Cortex of kidney (tissue), 1 donor: ENCODE measurements at places on chromosomes 2 and 18.

DNA sequence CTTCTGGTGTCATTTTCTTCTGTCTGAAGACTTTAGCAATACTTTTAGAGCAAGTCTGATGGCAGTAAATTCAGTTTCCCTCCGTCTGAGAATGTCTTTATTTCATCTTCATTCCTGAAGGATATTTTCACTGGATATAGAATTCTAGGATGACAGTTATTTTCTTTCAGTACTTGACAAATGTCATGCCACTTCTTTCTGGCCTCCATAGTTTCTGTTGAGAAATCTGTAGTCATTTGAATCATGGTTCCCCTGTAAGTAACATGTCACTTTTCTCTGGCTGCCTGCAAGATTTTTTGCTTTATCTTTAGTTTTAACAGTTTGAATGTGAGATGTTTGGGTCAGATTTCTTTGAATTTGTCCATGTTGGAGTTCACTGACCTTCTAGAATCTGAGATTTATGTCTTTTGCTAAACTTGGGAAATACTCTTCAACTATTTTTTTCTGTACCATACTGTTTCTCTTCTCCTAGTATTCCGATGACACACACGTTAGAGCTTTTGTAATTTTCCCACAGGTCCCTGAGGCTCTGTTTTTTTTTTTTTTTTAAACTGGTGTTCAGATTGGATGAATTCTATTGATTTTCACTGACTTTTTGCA lies 30.2 kb downstream of the RMND5A start:
- DNase-seq = no peak

DNA sequence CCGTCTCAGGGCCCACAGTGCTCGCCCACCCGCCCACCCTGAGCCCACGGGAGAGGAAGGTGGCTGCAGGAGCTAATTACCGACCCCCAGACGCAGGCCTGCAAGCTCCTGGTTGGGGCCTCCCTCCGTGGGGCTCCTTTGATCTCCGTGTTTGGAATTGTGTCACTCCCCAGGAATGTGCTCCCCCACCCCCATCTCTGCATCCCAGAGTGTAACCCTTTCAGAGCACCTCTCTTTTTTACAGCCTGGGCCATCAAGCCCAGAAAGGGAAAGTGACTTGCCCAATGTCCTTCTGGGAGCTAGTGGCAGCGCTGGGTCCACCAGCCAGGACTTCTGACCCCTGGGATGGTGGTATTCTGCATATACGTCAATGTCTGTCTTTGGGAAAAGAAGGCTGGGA lies 335.1 kb downstream of the CYRIA start:
- DNase-seq = no peak

DNA sequence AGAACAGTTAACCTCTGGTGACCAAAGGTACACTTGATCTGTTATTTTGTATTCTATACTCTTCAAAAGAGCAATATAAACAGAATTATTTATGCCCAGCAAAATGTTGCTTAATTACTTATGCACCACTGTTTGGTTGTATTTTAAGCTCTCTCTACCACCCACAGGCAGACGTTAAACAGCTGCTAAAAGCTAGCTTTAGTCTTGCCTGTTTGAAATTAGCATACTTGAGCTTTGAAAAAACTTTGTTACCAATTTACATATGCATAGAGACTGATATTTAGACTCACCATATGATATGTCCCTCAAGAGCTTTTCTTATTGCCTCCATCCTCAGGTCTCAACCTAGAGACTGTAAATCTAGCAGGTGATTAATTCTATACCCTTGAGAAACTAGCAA lies 426.9 kb downstream of the NR4A2 start:
- no peak for DNase-seq

DNA sequence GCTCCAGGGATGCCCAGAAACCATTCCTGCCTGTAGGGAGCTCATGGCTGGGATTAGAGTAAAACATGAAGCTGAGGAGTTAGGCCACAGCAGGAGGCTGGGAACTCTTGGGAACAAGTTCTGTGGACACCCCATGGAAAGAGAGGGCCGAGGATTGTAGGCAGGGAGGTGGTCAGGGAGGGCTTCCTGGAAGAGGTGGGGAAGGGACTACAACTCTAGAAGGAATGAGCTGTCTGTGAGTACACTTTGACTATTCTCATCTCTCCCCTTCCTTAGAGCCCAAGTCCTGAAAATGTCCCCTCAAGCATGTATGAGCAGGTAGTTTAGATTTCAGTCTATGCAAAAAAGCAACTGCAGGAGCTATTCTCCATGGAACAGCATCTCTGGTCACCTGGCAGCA lies 139.9 kb upstream of the GLI2 start:
- DNase-seq = no peak

DNA sequence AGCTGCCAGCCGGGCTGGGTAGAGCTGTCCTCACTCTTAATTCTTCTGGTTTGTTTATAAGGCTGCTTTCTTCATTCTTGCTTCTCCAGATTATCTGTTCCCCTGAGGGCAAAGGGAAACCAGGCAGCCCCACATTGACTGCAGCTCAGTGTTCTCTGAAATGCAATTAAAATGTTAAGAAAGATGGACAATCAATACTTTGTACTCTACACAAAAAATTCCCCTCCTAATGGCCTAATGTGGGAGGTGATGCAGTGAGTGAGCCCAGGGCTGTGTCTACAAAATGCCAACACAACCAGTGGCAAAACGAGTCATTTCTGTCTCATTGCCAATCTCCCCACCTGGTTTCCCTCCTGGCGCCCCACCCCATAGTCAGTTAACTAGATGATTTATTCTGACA lies 541.7 kb upstream of the RAB6C start:
- DNase-seq = no peak

- DNase-seq = no peak
Measured at GRCh38 chr2:28071221-28071620, 180.7 kb downstream of the BABAM2 start.

DNA sequence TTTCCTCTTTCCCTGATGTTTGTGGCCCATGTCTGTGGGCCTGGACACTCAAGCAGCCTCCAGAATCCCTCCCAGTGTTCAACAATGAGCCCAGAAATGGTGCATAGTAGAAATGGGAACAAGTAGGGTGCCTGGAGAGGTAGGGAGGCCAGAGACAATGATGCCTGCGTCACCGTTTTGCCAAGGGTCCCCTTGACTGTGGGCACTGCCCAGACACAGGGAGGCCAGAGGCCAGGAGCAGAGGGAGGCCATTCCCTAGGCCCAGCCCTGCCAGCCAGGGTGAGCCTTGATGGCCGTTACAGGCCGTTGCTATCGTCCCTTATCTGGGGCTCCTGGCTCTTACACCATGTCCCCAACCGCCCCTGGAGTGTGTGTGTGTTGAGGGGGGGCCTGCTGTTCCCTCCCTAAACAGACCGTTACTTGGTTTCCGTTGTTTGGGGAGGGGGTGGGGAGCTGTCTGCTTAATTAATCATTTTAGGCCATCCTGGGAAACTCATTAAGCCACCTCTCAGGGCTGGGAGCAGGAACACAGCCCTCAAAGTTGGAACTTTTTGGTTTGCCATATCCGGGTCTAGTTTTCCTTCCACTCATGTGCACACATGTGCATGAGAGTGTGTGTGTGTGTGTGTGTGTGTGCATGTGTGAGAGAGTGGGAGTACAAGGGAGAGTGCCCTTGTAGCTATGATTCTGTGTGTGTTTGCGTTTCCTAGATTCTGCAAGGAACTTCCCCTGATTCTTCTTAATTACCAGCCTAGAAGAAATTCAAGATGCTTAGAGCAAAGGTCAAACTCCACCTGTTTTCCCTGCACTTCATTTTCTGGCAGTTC lies 135.2 kb upstream of the HAAO start:
- DNase-seq = no peak

GRCh38 chr2:11491348-11491933 lies 25.5 kb upstream of the E2F6 start:
- DNase-seq = no peak

GRCh38 chr18:7742224-7742623 lies 175.1 kb downstream of the PTPRM start:
- DNase-seq = no peak

- no peak for DNase-seq
Measured at GRCh38 chr2:203394519-203395227, 66.5 kb downstream of the ABI2 start.

DNA sequence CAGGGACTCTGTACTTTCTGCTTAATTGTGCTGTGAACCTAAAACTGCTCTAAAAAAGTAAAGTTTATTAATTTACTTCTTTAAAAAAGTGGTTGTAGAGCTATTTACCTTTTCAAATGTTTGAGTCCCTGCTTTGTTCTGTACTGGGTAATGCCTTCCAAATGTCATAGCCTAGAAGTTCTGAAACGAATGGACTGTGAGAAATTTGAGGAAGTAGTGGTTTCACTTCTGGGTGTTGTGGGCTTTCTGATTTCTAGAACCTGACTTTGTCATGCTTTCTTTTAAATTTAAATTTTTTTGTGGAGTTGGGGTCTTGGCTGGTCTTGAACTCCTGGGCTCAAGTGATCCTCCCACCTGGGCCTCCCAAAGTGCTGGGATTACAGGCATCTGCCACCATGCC lies 44.6 kb downstream of the SMAD4 start:
- no peak for DNase-seq

- DNase-seq = no peak
Measured at GRCh38 chr2:70691497-70692140, 76.4 kb downstream of the ADD2 start.

DNA sequence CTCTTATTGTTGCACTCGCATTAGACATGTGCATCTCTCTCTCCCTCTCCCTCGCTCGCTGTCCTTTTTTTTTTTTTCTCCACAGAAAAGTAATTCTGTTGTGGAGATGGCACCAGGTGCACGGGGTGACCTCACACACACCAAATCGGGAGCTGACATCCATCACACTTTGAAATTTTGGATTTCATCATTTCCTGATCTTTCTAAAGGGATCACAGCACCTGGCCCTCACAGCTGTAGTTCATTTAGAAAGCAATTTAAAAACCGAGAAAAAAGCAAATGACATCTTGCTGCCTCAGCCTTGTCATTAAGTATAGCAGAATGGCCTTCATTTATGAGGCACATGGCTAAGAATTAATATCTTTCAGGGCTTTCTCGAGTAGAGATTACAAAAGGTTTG lies 717.2 kb downstream of the RNF144A start:
- no peak for DNase-seq

DNA sequence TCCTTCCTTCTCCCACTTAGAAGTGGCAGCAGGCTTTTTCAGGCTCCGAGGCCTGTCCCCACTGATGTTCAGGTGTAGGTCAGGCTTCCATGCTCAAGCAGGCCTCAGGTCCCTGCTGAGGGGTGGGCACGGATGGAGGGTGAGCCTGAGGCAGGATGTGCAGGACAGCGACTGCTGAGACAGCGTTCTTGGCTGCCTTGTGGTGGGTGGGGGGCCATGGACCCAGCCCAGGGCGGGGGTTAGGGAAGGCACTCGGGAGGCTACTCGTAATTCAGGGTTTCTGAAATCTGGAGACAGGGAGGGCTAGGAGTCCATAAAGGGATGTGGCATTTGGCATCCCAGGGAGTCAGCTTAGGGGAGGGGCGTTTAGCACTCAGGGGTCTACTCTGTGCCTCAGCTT lies 30.3 kb downstream of the COLEC11 start:
- no peak for DNase-seq

GRCh38 chr2:217852555-217853211 lies 150.1 kb downstream of the TNS1 start:
- DNase-seq = no peak

DNA sequence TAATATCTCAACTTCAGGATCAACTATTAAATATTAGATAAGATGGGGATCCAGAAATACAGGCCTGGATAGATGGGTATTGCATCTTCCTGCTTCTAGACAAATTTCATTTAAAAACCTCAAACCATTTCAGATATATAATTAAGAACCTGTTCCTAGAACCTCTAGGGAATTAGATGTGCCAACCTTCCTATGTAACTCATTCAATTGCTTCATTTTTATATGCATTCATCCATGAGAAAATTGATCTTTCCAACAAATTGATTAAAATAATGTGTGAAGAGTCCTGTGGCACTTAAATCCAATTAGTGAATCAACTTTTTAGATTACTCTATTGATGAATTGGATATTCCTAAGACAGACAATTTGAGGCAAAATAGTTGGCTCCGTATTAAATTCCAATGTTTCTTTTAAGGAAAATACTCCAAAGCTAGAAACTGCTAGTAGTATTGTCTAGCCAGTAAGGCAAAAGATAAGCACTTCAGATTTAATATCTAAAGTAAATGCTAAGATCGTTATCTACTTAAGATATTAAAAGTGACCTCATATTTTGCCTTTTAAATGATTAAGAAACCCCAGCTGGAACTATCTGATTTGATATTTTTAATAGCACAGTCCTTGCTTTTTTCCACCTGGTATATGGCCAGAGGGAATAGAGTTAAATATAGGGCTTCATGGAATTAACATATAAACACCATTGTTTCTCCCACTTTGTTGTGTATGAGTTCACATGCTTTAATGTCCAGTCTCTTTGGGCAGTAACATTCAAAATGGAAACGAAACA lies 35.8 kb downstream of the DARS1 start:
- no peak for DNase-seq

- DNase-seq = no peak
Measured at GRCh38 chr2:30285758-30286157, 54.4 kb downstream of the LBH start.

- DNase-seq = no peak
Measured at GRCh38 chr2:95007822-95008221, 17.7 kb upstream of the MAL start.

DNA sequence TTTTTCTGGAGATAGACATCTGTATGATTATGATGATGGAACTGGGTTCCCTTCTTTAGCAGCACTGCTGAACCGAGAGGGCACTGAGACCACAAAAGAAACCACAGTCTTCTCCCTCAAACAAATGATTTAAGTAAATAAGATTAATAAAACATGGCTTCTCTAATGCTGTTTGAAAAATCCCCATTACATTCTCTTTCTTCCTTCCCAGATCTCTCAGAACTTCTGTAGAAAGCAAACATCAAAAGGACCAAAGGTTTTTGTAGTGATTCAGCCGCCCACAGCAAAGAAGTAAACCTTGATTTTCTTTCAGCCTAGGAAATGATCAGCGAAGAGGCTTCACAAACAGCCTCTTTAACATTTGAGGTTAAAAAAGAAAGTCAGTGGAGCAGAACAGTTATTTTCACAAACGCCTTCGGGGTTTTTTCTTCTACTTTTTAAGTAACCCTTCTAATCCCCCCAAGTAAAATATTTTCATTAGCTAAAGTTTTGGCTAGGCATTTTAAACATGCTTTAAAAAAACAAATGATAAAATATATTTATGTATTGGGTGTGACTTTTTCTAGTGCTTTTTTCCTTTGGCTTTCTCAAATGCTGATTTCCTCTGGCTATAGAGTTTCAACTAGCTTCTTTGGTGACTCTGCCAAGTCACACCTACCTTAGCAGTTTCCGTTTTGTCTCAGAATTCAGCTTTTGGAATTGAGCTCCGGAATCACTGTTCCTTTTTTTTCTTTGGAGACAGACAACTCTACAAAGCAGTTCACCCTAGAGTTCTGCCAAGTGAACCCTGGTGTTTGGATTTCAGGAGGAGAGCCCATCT lies 89.6 kb downstream of the UPP2 start:
- DNase-seq = no peak

- no peak for DNase-seq
Measured at GRCh38 chr18:34637094-34637801, 72.8 kb upstream of the DTNA start.
